ENCODE measurements at places on chromosomes 2 and 18. TPM values are rescaled to one million over a fixed set of nuclear protein-coding genes. Genes with fewer than 3 reads are reported as not detected.

DNA sequence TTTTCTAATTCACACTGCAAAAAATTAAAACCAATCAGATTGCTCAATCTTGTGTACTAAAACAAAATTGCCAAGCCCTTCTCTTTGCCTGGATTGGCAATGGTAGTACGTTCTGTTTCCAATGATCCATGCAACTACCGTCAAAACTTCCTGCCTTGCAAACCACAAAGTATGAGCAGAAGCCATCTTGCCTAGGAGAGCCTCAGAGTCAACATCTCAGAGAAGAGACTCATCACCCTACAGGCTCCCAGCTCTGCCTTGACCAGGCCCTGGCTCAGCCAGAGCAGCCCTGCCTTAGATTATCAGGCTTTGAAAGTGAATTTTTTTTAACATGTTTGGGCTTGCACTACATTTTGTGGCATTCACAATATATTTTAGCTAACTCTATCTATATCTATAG is 574.1 kb downstream of the SATB2 start:
- no peaks in the 10 kb centered on the region for H3K27me3 ChIP-seq
- no peak overlapping the region for H3K27ac ChIP-seq
- H3K4me3 ChIP-seq, result no peak overlapping the region
- DNase-seq, result no peak
- no peaks in the 10 kb centered on the region for H3K36me3 ChIP-seq
- no peaks in the 10 kb centered on the region for H3K4me1 ChIP-seq

The IGFBP5 gene
- total RNA-seq, result 138 TPM

GRCh38 chr18:46877329-46877987 is 39.8 kb downstream of the PIAS2 start:
- no peaks in the 10 kb centered on the region for H3K4me1 ChIP-seq
- H3K27me3 ChIP-seq, result no peaks in the 10 kb centered on the region
- H3K4me3 ChIP-seq, result no peak overlapping the region
- DNase-seq, result no peak

DNA sequence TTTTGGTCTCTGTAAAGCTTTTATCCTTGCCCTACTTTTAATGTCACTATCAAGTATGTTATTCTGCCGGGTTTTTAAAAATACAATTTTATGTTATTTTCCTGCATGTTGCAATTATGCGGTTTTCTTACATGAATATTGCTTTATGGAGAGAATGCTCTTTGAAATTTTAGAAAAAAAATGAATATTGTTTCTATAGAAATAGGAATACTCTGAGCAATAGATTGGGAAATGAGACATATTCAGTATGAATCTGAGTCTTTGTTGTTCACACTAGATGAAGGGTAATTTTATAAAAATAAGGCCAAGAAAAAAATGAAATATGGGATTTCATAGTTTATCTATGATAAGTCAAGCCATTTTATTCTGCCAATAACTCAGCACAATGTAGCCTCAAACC is 142.2 kb upstream of the DTNA start:
- H3K27me3 ChIP-seq, result no peaks in the 10 kb centered on the region
- no peaks in the 10 kb centered on the region for H3K36me3 ChIP-seq

The CDCA7 gene
- 0.96 TPM for total RNA-seq

GRCh38 chr18:39515299-39515698 is 1949.7 kb upstream of the CELF4 start:
- no peaks in the 10 kb centered on the region for H3K27me3 ChIP-seq
- DNase-seq, result no peak
- H3K4me1 ChIP-seq, result no peaks in the 10 kb centered on the region
- H3K27ac ChIP-seq, result no peak overlapping the region

DNA sequence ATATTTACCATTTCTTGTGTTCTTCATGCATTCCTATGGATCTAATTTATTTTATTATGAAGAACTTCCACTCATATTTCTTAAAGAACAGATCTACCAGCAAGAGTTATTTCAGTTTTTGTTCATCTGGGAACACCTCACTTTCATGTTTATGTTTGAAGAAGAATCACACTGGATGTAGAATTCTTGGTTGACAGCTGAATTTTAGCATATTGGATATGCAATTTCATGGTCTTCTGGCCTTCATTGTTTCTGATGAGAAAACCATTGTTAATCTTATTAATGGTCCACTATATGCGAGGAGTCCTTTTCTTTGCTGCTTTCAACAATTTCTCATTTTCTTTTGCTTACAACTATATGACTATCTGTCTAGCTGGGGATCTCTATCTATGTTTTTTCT is 189.2 kb downstream of the UXS1 start:
- no peaks in the 10 kb centered on the region for H3K36me3 ChIP-seq

The RGPD8 gene
- 4.1 TPM for total RNA-seq

The FECH gene
- 37.0 TPM for total RNA-seq

- H3K36me3 ChIP-seq, result peaks cover 11% of the 10 kb centered on the region
- H3K27me3 ChIP-seq, result no peaks in the 10 kb centered on the region
- H3K4me1 ChIP-seq, result no peaks in the 10 kb centered on the region
- no peak for DNase-seq
- no peak overlapping the region for H3K4me3 ChIP-seq
These were observed 232.4 kb downstream of the CD226 start for GRCh38 chr18:69715191-69715795.
